ENCODE measurements at places on chromosomes 6 and 20.

- DNase-seq, result peak; percentile 34
Measured at GRCh38 chr6:12051861-12052368, 39.8 kb downstream of the HIVEP1 start.

DNA sequence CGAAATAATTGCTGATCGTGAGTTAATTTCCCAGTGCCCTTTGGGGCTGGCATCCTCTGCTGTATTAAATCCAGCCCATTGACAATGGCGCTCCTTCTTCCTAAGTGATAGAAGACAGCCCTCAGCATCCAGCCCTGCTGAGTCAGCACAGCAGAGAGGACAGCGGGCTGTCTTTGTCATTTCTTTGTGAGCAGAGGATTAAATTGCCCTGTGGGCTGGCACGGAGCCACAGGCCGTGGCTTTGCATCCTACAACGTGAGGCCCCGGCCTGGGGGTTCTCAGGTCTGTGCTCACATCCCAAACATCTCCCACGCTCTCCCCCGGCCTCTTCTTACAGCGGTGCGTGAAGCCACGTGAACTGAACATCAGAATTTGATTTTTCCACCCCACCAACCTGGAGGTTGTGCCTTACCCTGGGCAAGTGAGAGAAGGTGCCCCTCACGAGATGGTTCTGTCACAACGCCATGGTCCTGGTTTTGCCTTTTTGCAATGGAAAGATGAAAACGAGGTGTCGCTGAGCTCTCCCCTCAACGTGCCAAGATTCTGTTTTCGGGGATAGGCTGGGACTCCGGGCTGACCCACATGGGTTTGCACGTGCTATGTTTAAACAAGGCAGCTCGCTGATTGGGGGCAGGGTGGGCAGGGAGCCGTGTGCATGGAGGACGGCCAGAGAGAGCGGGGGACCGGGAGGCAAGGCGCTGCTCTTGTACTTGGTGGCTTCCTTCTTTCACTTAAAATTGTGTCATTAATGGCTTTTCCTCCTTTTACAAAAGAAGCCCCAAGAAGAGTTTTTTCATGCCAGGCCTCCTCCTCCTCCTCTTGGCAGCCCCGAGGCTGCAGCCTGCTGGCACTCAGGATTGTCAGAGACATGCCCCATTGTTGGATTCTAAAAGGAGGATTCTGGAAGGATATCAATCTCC lies 19.5 kb downstream of the CDH4 start:
- no peak for DNase-seq

GRCh38 chr6:107488174-107488874 lies 1.6 kb upstream of the SOBP start:
- no peak for DNase-seq

- DNase-seq, result no peak
Measured at GRCh38 chr20:40274912-40275533, 414.0 kb downstream of the MAFB start.

GRCh38 chr20:33914919-33915318 lies 78.8 kb upstream of the RALY start:
- DNase-seq, result no peak

DNA sequence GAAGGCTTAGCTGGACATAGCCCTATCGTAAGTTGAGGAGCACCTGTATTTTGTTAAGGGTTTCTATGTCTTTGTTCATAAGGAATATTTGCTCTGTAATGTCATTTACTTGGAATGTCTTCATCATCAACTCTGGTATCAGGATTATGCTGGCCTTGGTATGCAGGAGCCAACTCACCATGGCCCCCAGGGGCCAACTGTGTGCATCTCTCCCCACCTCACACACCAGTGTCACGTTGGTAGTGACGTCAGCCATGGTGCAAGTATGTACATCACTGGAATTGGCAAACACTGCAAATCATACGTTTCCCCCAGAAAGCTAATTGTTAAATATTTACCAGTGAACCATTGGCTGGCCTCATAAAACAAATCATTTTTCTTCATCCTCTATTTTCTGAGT lies 70.8 kb downstream of the YTHDF1 start:
- no peak for DNase-seq

- DNase-seq, result no peak
Measured at GRCh38 chr6:163860287-163861081, 446.0 kb downstream of the QKI start.

- no peak for DNase-seq
Measured at GRCh38 chr6:24486065-24486464, 3.3 kb downstream of the GPLD1 start.

DNA sequence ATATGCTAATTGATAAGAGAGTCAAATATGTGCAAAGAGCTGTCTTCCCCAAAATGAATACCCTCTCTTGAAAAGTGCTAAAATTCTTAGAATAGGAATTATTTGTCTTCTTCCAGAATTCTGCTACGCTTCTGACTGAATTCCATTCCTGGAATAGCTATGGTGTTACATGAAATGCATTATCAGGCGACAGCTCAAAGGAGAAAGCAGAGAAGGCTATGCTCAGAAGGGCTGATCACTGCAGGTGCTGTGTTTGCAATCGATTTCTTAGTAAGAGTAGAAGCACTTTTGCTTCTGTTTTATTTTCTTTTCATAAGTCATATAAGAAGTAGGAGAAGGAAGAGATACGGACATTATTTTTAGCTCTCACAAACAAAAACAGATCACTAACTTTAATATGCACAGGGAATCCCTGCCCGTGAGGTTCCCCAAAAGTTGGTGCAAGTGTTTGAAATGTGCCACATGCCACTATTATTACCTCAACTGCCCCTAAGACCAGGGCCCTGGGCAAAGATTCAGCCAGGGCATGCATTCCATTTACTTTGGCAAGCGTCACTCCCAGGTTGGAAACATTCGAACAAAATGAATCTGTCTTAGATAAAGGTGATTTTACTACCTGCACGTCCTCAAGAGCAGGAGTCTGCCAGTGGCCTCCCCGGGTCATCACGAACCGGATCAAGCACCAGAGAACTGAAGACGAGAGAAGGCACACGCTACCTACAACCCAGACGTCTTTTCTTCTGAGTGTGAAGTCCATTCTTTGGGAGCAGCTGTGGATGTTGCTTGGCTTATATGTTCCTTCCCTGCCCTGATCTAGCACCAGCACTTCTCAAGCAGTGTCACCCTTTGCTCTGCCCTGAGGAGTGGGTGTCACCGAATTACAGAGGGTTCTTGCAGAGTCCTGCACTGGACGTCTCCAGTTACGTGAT lies 7.2 kb downstream of the MYLK4 start:
- DNase-seq, result no peak

GRCh38 chr6:130625825-130626527 lies 201.2 kb upstream of the SMLR1 start:
- DNase-seq, result no peak

- DNase-seq, result no peak
Measured at GRCh38 chr20:11780765-11781369, 136.8 kb upstream of the BTBD3 start.

GRCh38 chr6:126661646-126662045 lies 321.7 kb downstream of the CENPW start:
- no peak for DNase-seq

GRCh38 chr20:2010533-2010932 lies 16.7 kb upstream of the PDYN start:
- DNase-seq, result no peak

GRCh38 chr6:132380358-132381029 lies 20.8 kb downstream of the MOXD1 start:
- no peak for DNase-seq

- no peak for DNase-seq
Measured at GRCh38 chr20:49727894-49728885, 14.5 kb upstream of the B4GALT5 start.

- no peak for DNase-seq
Measured at GRCh38 chr6:79694623-79695343, 63.7 kb downstream of the SH3BGRL2 start.

GRCh38 chr20:63734111-63734945 lies 2.1 kb upstream of the LIME1 start:
- no peak for DNase-seq

- no peak for DNase-seq
Measured at GRCh38 chr6:73231986-73232391, 6.7 kb upstream of the KHDC1L start.

- DNase-seq, result no peak
Measured at GRCh38 chr6:156859686-156860085, 82.5 kb downstream of the ARID1B start.

GRCh38 chr20:6605055-6605935 lies 162.2 kb upstream of the BMP2 start:
- DNase-seq, result no peak

GRCh38 chr20:38550274-38550673 lies 30.7 kb upstream of the ADIG start:
- DNase-seq, result no peak

- no peak for DNase-seq
Measured at GRCh38 chr6:90126181-90126580, 170.5 kb downstream of the BACH2 start.

- no peak for DNase-seq
Measured at GRCh38 chr20:51517839-51518238, 24.7 kb downstream of the NFATC2 start.

DNA sequence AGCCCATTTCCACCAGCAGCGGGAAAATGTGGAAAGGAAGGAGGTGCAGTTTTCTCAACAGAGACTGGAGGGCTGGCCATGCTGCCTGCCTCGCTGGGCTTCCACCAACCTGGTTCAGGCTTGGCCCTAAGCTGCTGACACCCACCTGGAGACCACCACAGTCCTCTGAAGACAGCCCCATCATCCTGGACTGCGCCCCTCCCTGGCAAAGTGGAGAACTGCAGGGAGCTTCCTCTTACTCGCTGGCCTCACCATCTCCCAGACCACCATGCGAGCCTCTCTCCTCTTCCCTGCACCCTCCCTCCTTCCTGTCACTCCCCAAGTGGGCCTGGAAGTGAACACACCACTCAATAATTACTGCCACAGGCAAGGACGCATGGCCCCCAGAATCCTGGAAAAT lies 71.5 kb downstream of the PSMG4 start:
- DNase-seq, result no peak

DNA sequence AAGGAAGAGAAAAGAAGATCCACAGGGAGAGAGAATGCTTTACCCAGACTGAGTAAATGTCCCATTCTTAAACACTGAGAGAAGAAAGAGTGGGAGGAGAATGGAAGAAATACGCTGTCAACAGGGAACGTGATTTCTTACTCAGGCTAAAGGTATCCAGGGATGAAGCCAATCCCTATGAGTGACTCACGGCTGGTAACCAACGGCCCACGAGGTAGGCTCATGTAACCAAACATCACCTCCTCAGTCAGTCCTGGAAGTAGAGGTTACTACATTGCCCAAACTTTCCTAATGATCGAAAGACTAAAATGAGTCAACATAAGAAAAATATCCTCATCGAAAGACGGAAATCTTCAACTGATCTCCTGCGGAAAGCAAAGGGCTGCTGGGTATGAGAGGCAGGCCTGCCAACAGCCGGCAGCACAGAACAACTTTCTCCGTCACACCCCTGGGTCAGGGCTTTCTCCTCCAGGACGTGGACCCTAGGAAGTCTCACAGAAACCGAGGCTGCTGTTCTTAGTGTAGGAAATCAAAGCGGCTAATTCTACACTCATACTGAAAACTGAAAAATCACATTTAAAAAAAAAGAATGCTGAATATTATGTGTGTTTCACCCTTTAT lies 292.6 kb downstream of the GMDS start:
- DNase-seq, result no peak

DNA sequence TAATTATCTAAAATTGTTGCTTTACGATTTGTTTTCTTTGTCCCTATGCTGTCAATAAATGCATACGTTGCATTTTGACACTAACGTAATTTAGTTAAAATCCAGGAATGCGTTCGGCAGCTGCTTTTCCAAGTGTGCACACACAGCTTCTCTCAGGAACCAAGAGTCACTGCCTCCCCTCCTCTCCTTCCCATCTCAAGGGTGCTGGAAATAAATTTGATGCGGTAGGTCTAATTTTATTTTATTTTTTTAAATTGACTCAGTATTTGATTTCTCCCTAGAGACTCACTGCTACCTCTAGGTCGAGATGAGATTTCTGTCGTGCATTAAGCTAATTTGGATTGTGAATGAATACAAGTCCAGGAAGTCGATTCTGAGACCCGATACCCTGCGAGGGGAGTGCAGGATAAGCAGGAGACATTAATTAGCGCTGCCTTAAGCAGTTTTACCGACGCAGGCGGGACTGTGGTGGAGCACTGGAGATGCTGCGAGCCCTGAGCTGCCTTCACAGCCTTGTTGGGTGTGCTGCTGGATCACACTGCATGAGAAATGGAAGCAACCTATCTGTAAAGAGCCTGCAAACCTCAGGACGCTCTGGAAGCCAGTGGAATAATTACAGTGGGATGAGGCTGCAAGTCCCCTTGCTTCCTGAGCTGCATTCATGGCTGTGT lies 381.2 kb downstream of the C6orf118 start:
- no peak for DNase-seq

GRCh38 chr20:46304361-46304760 lies 3.9 kb downstream of the CDH22 start:
- DNase-seq, result no peak

DNA sequence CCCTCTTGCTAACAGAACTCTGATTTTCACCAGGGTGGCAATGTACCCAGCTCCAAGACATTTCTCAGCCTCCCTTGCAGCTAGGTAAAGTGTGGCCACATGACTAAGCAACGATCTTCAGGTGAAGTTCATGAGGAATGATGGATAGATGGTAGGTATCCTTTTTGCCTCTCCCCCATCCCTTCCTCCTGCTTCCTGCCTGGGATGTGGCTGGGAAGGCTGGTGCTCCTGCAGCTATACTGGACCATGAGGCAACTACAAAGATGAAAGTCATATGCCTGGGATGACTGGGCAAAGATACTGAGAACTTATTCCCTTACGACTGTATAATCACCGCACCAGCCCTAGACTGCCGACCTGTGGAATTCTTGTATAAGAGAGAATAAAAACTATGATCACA lies 13.4 kb downstream of the ZNF335 start:
- DNase-seq, result no peak

DNA sequence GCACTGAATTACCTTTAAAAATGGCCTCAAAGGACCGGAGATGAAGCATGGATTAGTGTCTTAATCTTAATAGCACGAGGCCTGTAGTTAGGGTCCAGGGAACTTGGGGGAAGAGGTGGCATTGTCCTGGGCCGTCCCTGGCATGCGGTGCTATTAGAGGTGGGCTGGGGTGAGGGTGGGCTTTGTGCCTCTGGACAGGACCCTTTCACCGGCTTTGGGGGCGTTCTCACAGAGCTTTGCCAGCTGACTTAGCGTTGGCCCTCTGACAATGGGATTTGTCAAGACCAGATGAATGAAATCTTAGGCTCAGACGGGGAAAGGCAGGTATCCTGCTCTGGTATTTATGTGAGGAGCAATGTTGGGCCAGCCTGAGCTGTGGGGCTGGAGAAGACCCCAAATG lies 59.6 kb downstream of the ERMARD start:
- no peak for DNase-seq

DNA sequence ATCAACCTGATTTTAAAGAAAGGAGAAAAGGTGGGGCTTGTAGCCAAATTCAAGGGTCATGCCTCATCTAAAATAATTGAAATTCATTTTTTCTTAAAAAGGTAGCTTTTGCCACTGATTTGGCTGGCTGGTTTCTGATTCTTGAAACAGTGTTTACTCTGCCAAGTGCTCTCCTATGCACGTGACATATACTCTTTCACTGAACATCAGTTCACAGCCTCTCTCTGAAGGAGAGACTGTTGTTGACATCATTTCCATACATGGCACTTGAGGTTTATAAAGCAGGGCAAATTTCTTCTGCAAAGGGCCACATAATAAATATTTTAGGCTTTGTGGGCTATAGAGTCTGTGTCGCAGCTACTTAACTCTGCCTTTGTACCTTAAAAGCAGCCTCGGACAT lies 40.4 kb upstream of the DOK5 start:
- DNase-seq, result no peak

GRCh38 chr20:17878912-17879602 lies 89.5 kb downstream of the SNX5 start:
- no peak for DNase-seq
